Activated CD8-positive, alpha-beta memory T cell treated with anti-CD3 and anti-CD28 coated beads, Interleukin-2, amount 50 U/mL, for 48 hours (primary cell): ENCODE measurements at places on chromosomes 5 and 9.
A peak's percentile ranks its signal among the peaks of the same experiment; 100 is the strongest.

DNA sequence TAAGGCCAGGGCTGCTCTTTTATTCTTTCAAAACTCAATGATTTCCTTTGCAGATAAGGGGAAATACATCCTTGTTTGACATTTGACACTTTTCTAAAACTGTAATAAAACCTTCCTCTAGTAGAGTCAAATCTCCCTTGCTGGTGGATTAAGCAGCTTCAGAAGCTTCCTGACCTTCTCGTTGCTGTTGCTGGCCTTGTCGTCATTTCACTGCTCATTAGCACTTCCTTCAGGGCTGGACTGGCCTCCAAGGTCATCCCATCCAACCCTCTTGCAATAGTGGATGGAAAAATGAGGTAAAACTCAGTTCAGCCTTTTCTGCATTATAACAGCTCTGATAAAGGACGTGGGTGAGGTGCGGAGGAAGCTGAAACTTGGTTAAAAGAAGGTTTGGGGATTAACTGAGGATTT, 1.1 kb upstream of the ADAMTSL1 start:
- DNase-seq, result no peak

GRCh38 chr5:117942861-117943519, 1045.4 kb downstream of the DTWD2 start:
- DNase-seq, result no peak

- no peak for DNase-seq
Measured at GRCh38 chr5:113804943-113805342, 291.4 kb downstream of the YTHDC2 start.

GRCh38 chr9:18881758-18882157, 151.3 kb downstream of the SAXO1 start:
- DNase-seq, result no peak

DNA sequence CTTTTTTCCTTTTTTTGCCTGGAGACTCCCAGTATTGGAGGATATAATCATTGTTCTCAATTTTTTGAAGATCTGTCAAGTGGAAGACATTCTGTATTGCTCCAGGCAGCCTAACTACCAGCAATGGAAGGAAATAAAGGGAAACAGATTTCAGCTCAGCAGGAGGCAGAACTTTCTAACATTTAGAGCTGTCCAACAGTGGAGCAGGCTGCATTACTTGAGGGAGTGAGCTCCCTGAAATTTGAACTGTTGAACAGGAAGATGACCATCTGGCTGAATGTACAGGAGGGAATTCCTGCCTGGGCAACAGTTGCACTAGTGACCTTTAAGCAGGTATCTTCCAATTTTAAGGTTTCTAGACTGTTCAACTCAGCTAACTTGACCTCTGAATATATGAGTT, 1.1 kb upstream of the GAPVD1 start:
- DNase-seq, result no peak

GRCh38 chr5:76590027-76590426, 33.2 kb downstream of the F2RL2 start:
- DNase-seq, result no peak

GRCh38 chr9:98559561-98559960, 149.2 kb downstream of the GABBR2 start:
- no peak for DNase-seq

DNA sequence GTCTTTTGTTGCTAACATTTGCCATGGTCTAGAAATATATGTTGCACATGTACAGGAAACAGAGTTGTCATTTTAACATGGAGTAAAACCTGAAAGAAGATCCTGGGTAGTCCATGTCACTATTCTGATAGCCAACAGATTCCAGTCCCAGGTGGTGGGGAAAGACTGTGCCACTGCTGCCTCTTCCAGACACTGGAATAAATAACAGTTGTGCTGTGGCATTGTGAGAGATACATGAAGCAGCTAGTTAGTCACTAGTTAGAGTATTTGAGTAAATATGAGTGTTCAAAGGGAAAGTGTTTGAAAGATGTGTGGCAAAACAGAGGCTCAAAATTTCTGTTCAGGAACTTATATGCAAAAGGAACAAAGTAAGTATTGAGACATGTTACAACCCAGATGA, 1408.3 kb downstream of the EFNA5 start:
- DNase-seq, result no peak

GRCh38 chr5:133868946-133869518, 99.4 kb downstream of the C5orf15 start:
- peak; percentile 87 for DNase-seq

DNA sequence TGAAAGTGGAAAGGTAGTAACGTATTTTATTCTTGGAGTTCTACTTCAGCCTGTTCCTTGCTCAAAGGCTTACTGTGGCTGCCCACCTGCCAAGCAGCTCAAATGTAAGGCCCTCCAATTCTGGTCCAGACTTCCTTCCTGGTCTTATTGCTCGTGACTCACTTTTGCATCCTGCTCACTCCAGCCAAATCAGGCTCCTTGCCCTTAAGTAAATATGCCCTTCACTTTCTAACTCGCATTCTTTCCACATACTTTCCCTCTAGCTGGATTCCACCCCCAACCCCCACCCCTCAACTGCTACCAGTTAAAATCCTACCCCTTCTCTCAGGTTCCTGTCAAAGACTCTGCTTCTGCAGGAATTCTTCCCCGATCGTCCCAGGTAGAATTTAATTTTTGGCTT, 96.6 kb downstream of the GALNT10 start:
- no peak for DNase-seq

DNA sequence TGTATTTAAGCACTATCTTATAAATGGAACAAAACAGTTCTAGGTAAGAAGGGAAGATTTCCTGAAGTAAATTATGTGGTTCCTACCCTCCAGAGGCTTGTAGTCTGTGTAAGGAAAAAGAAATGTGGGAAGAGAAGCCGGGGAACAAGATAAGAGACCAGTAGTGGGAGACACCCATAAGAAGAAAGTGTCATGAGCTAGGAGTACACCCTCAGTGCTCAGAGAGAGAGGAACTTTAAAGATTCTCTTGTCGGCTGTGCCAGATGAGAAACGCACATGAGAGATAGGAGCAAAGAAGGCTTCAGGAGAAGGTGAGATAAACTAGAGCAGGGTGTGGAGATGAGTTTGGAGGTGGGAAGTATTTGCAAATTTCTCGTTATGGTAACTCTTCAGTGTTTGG, 18.1 kb downstream of the SLC36A1 start:
- no peak for DNase-seq

GRCh38 chr5:105754056-105754455, 1916.7 kb downstream of the EFNA5 start:
- no peak for DNase-seq

- no peak for DNase-seq
Measured at GRCh38 chr9:132288966-132289365, 65.8 kb downstream of the SETX start.

DNA sequence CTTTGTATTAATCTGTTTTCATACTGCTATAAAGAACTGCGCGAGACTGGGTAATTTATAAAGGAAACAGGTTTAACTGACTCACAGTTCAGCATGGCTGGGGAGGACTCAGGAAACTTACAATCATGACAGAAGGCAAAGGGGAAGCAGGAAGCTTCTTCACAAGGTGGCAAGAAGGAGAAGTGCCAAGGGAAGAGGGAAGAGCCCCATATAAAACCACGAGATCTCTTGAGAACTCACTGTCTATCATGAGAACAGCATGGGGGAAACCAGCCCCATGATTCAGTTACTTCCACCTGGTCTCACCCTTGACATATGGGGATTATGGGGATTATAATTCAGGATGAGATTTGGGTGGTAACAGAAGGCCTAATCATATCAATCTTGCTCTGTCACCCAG, 60.9 kb upstream of the CHD1 start:
- no peak for DNase-seq

DNA sequence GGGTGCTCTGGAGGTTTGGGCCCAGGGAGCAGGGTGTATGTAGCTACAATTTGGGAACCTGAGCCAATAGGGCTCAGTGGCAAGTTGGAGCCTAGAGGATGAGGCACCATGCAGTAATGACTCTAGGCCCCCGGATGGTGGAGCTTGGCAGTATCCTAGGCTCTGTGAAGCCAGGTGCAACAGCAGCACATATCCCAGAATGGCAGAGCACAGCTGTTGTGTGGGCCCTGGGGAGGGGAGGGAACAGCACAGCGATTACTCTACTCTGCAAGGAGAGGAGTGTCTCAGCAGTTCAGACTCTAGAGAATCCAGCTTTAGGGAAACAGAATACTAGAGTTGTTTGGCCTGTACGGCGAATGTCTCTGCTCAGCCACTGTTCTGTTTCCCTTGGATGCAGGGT, 56.1 kb downstream of the LRRTM2 start:
- no peak for DNase-seq

DNA sequence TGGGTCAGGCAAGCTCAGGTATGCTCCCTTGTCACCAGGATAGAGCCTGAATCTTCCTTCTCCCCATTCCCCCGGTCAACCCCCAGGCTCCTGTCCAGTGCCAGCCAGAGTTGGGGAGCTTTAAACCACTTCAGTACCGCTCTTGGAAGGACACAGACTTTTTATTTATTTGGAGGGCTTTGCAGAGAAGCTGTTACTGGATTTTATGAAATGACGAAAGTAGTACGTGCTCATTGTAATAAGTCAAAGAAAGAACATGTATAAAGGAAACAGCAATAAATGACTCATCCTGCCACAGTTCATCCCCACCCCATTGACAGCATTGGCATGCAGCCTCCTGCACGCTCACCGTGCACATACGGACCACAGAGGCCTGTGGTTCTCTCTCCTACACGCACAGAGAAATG, 230.3 kb downstream of the AUH start:
- DNase-seq, result peak; percentile 84

- no peak for DNase-seq
Measured at GRCh38 chr5:50965654-50966375, 299.4 kb downstream of the PARP8 start.

DNA sequence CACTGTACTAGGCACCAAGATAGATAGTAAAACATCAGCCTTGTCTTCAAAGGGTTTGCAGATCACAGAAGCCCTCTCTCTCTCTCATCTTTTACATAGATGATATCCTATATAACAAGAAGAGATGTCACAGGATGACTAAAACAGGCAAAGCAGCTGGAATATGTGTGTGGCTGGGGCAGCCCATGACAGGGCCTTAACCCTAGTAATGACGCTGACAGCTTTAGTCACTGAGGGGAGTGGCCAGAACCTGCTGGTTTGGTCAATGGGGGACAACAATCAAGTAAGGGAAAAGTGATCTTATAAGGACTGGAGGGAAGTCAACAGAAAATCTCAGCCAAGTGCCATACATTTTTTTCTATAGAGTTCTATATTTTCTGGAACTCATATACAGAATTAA, 41.9 kb upstream of the RIC1 start:
- peak; percentile 65 for DNase-seq

GRCh38 chr5:135304352-135305221, 94.4 kb downstream of the MACROH2A1 start:
- peak; percentile 29 for DNase-seq

GRCh38 chr5:52831786-52832511, 44.2 kb downstream of the ITGA1 start:
- no peak for DNase-seq

DNA sequence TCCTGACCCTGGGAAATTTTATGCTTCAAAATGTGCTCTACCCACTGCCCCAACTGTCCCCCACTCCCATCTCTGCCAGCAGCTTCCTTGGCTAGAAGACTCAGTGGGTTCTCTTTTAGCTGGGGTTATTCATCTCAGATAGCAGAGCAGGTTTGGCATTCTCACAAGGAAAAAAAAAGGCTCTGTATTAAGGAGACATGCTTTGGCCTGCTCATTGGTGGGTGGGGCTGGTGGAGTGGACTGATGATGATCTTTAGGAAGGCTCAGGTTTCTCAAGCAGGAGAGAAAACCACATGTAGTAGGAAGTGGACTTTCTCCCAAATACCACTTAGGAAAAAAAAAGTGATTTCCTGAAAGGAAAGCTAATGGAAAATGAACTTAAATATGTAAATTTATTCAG, 279.2 kb upstream of the ZNF462 start:
- no peak for DNase-seq

DNA sequence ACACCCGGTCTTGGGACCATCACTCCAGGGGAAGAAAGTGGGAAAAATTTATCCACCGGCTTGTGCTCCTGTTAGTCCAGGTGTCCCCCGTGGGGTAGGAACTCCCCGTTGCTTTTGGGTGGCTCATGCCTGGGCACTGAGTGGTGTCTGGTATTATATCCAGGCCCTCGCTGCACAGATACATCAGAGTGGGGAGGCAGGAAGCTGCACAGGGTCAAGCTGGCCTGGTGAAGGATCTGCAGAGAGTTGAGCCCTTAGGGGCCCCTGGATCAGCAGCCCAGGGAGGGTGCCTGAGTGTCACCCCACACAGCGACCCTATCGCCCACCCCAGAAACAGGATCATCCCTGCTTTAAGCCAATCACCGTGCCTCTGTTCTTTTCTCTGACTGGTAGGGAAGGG, 24.4 kb upstream of the COL5A1 start:
- no peak for DNase-seq

- no peak for DNase-seq
Measured at GRCh38 chr5:133244242-133244641, 192.4 kb downstream of the HSPA4 start.

DNA sequence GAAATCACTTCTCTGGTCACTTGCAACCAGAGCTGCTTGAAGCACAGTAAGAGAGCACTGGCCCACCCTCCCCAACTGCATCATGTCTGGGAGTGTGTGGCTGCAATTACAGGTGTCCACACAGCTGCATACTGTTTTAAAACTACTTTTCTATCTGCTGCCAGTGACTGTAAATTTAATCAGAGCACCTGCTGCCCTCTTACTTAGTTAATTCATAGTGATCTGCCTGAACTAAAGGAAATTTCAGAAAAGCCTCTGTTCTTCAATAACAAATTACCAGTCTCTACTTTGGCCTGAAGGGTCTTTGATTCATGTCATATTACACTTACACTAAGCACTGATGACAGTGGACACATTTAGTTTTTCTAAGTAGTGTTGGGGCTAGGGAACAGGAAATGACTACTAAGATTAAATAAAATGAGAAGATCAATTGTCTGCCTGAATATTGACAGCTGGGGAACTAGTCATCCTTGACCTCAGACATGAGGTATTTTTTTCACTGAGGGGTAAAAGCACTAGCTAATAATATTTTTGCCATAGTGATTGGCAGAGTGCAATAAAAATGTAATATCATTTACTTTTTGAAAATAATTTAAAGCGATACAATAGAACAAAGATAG, 788.9 kb upstream of the GRAMD2B start:
- DNase-seq, result no peak

- no peak for DNase-seq
Measured at GRCh38 chr5:84248013-84248412, 136.7 kb downstream of the EDIL3 start.

- no peak for DNase-seq
Measured at GRCh38 chr9:121651295-121652020, at the start of gene DAB2IP. TSS of gene DAB2IP (plus strand) at chr9:121651634. CDS start at chr9:121651776, 142 bp downstream.

DNA sequence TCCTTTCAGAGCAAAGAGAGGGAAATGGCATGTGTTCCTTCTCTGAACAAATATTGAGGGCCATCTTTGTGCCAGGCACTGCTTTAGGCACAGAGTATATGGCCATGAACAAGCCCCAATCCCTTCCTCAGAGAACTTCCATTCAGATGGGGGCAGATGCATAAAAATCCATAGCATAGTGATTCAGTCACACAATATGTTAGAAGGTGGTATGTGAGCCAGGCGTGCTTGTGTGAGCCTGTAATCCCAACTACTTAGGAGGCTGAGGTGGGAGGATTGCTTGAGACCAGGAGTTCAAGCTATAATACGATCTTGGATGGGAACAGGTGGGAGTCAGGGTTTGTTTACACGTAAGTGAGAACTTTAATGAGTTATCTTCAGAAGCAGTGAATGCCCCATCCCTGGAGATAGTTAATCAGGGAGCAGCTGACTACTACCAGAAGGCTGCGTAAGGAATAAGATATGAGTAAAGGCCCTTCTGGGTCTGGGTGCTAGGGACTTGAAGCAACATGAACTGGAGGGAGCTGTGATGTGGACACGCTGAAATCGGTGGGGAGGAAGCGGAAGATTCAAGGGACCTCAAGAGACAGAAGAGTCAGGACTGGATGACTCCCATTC, 27.1 kb downstream of the NANS start:
- no peak for DNase-seq
